ENCODE measurements at places on chromosomes 12 and 14.

- DNase-seq = no peak
Measured at GRCh38 chr14:80456209-80456608, 244.9 kb upstream of the DIO2 start.

DNA sequence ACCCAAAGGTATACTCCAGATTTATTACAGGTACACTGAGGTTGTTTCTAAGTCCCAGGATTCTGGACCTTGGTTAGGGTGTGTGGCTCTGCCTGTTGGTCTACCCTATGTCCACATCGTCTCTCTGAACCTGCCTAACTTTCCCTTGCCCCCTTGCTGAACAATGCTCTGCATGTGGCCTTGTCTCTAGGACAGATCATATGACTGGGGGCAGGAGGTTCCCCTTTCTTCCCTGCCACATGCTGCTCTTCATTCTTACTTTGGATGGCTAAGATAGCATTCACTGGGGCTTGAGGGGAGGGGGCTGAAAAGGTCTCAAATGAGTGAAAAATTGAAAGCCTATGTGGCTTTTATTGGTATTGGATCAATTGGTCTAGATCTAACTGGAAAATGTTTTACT is 49.2 kb downstream of the MBIP start:
- DNase-seq = no peak

DNA sequence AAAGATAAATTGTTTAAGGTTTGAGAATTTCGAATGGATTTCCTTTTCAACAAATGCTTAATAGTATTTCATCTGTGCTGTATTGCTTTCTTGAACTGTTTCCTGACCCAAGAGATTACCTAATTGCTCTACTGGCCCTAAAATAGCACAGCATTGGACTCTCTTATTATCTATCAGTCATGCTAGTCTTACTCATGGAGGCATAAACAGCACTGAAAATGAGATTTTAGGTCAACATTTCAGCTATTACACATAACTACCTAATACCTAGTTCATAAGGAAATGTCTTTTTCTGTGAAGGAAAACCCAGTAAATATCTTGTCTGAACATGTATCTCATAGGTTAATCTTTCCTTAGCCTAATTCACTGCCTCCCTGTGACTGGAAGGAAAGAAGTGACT is 4.3 kb upstream of the ABCD2 start:
- no peak for DNase-seq

GRCh38 chr14:21804981-21805380 is 131.4 kb upstream of the OR4E1 start:
- DNase-seq = no peak

DNA sequence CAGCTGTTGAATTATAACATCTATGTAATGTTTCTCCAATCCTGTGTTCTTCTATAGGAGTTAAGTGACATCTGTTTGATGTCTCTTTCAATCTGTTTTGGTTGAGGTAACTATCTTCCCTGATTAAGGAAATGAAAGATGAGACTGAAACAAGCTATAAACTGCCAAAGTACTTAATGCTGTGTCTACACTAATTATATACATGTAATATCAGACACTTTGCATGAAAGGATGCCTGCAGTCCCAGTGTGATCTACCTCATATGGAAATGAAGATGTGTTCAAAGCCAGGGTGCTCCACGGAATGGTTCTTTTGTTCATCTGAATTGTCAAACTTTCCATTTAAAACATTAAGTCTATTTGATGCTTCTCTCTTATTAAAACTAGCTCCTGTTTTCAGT is 958.3 kb downstream of the GALC start:
- DNase-seq = no peak

GRCh38 chr12:81081726-81082125 is 3.8 kb downstream of the ACSS3 start:
- no peak for DNase-seq

- DNase-seq = peak; percentile 42
Measured at GRCh38 chr12:119115296-119115905, 63.3 kb upstream of the HSPB8 start.

GRCh38 chr14:91204657-91205056 is 39.8 kb downstream of the GPR68 start:
- DNase-seq = no peak

- no peak for DNase-seq
Measured at GRCh38 chr12:46944771-46945170, 119.0 kb upstream of the SLC38A4 start.

- DNase-seq = no peak
Measured at GRCh38 chr14:32669391-32669790, 269.3 kb upstream of the NPAS3 start.

- DNase-seq = no peak
Measured at GRCh38 chr12:93176610-93177126, 201.1 kb upstream of the NUDT4 start.

GRCh38 chr12:16555630-16556029 is 50.3 kb downstream of the LMO3 start:
- DNase-seq = no peak

- no peak for DNase-seq
Measured at GRCh38 chr14:92421751-92422150, 91.8 kb upstream of the RIN3 start.

- no peak for DNase-seq
Measured at GRCh38 chr12:88723219-88723618, 142.9 kb upstream of the KITLG start.

- no peak for DNase-seq
Measured at GRCh38 chr12:39627914-39628313, 8.3 kb upstream of the ABCD2 start.

GRCh38 chr12:64680235-64680634 is 69.9 kb downstream of the RASSF3 start:
- DNase-seq = peak; percentile 30

DNA sequence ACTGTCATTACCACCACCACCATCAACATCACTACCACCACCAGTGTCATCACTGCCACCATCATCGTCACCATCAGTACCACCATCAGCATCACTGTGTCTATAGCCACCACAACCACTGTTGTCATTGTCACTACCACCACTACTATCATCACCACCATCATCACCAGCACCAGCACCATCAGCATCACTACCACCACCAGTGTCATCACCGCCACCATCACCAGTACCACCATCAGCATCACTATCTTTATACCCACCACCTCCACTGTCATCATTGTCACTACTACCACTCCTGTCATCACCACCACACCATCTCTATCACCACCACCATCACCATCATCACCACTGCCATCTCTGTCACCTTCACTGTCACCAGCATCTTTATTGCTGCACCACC is 60.6 kb downstream of the BEGAIN start:
- DNase-seq = no peak

DNA sequence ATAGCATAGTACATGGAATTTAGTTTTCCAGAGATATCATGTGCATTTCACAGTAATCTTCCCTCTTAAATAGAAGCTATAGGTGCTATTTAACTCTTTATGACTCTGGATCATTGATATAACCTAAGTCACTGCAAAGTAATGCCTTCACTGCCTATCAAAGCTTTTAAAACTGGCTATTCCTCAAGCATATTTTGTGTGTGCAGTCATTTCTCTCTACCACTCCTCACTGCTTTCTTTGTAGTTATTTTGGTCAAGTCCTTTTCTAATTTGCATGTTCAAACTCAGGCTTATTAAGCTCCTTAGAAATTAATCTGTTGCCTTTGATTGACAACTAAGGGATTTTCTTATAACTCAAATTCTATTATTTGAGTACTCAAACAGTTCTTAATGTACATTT is 79.4 kb upstream of the PLEKHG7 start:
- no peak for DNase-seq

GRCh38 chr14:43165651-43166050 is 1341.4 kb downstream of the FSCB start:
- no peak for DNase-seq

All from NCI-H1092 treated with DMSO at 0.1 percent for 48 hours (cell line).